ENCODE measurements at places on chromosomes 12 and 14.

DNA sequence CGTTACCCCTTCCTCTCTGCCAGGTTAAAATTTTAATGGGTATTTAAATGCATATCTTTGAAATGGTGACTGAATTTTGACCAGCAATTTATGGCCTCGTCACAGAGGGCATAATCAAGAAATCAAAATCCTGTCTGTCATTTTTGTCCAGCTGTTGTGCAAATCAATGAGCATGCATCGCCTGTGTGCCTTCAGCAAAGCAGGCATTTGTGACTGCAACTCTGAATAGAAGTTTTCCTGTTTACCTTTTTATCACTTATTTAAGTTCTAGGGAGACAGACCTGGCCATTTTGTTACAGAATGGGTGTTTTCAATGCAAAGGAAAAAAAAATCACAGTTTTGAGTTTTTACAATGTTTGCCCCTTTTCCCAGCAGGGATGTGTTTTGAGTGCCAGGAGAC lies 107.4 kb downstream of the PPM1A start:
- DNase-seq, result no peak

DNA sequence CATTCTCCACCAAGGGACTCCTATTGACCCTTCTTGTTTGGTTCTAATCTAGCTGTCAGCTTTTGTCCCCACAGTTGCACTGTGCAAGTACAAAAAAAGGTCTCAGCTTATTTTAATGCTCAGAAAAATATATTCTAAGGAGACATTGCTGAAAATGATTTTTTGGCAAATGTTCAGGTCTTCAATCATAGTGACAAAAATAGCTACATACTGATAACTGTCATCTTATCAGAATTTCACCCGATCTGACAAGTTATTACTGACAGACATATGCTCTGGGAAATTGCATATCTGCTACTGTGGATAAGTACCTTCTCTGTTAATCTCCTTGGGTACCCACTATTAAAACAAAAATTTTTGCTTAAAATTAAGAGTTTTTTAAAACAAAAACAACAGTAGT lies 263.6 kb downstream of the FLRT2 start:
- DNase-seq, result no peak

- no peak for DNase-seq
Observed at GRCh38 chr12:19021646-19022045, 107.9 kb upstream of the PLEKHA5 start.

- DNase-seq, result no peak
Observed at GRCh38 chr12:124774054-124774461, 89.6 kb downstream of the SCARB1 start.

DNA sequence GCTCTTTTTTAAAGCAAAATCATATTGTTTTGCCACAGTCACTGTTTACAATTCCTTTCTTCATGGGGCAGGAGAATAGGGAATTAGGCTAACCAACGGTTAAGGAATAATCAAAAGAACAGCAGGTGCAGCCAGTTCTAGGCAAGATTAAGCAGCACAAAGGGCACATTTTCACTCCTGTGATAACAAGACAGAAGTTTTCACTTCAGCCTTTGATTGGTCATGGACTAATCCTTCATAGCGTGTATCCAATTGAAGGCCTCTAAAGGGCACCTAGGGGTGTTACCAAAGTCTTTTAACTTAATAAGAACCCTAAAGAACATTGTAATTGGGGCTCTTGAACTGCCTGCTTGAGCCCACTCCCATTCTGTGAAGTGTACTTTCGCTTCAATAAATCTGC lies 206.9 kb upstream of the AMIGO2 start:
- no peak for DNase-seq

DNA sequence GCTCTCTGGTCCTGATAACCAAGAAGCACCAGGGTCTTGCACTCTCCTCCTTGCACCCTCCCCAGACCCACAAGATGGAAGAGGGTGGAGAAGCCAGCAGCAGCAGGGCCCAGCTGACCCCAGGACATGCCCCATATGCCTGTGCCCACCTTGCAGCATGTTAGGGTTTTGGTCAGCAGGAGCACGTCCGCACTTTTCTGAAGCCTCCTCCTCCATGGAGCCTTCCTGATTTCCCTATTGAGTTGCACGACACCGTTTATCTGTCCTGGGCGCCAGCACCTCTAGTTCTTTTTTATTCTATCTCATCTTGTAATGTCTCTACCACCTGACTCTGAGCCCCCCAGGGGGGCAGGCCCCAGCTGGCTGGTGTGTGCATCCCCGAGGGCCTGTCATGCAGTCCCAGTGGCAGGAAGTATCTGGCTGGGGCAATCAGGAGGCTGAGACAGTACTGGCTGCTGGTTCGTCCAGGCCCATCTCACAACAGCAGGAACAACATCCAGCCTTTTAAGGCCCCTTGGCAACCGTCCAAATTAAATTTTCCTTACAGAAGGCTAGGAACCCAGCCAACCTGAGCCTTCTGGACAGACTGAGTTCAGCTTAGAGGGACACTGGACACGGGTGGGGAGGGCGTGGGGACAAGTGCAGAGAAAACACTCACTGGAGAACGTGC lies 39.6 kb downstream of the CCDC85C start:
- no peak for DNase-seq

GRCh38 chr12:105292705-105293104 lies 37.8 kb upstream of the C12orf75 start:
- no peak for DNase-seq

DNA sequence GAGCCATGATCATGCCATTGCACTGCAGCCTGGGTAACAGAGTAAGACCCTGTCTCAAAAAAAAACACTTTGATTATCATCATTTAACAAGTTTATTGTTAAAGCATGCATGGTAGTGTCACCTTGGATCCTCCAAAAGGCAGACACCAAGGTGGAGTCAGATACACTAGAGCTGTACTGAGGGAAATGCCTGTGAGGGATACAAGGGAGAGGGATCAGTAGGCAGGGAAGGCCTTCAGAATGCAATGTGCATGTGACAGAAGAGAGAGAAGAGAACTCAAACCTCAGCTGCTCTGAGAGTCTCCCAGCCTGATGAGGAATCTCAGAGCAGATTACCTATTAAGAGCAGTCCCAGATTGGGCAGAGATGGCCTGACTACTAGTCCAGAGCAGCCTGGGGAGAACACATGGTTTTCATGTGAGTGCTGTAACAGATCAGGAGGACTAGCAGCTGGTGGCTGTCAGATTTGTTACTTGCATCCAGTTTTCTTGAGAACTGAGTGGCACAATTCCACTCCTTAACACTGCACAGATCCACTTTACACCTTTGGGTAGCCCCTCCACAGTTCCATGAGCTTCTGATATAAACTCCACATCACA lies 38.0 kb upstream of the A2ML1 start:
- DNase-seq, result no peak

- no peak for DNase-seq
Observed at GRCh38 chr14:105582639-105583038, 56.3 kb downstream of the TMEM121 start.

DNA sequence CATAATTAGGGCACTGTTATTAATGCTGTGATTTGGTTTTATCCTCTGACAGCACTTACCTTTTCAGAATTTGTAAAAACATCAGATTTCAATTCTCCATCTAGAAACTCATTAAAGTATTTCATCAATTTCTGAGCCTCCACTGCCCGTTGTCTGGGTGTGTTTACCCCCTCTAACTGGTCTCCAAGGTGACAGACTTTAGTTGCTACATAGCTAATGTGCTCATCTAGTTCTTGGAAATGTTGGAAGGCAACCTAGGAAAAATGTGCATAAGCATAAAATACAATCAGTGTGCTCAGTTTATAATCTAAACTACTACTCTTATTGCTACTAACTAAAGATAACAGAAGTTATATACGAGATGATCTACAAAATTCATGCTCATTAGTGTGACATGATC lies 24.6 kb downstream of the EXOC5 start:
- no peak for DNase-seq

DNA sequence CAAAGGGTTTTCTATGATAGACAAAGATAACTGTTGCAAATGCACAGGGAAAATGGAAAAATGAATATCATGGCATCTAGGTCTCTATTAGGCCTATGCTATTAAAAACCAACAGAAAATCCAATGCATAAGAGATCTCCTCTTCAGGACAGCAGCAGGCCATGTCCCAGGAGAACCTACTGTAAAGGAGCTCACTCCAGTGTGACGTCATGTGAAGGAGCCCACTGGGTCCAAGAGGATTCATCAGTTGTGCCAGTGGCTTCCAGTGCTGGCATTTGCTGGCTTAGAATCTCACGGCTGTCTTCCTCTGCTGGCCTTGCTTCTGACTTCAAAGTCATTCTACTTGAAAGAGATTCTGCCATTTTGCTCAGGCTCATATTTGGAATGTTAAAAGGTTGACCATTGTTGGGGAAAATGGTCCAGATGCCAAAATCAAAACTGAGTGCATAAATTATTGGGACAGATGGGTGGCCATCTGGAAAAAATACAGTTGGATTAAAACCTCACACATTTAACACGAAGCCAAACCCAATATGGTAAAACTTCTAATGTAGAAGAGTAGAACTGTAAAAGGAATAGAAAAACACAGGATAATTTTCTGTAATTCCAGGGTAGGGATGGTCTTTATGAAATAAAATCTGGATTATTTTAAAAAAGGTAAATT lies 75.4 kb upstream of the ARID2 start:
- DNase-seq, result no peak

DNA sequence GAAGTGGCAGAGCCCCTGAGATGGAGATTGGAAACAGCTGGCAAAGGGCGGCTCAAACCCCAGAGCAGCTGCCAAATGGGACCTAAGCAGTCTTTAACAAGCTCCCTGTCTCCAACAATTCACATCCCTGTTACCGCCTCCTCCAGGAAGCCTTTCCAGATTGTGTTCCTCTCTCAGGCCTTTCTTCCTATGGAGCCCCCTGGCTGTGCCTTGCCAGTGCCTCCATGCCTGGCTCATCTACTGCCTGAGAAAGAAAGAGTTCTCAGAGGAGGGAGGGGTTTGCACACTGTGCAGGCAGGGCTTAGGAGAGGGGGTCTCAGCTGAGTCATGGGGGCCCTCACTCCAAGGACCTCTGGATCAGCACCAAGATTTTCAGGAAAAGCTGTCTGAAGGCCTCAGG lies 8.8 kb upstream of the KRT74 start:
- DNase-seq, result no peak

GRCh38 chr14:32567543-32568384 lies 238.7 kb downstream of the AKAP6 start:
- no peak for DNase-seq

GRCh38 chr12:122982477-122982815 lies 2.0 kb downstream of the ARL6IP4 start:
- no peak for DNase-seq

GRCh38 chr12:132661972-132662371 lies 25.2 kb downstream of the POLE start:
- no peak for DNase-seq

GRCh38 chr14:103763730-103764488 lies 48.3 kb downstream of the ZFYVE21 start:
- no peak for DNase-seq
